ENCODE measurements at places on chromosomes 3 and 15.
A peak's percentile ranks its signal among the peaks of the same experiment; 100 is the strongest.

DNA sequence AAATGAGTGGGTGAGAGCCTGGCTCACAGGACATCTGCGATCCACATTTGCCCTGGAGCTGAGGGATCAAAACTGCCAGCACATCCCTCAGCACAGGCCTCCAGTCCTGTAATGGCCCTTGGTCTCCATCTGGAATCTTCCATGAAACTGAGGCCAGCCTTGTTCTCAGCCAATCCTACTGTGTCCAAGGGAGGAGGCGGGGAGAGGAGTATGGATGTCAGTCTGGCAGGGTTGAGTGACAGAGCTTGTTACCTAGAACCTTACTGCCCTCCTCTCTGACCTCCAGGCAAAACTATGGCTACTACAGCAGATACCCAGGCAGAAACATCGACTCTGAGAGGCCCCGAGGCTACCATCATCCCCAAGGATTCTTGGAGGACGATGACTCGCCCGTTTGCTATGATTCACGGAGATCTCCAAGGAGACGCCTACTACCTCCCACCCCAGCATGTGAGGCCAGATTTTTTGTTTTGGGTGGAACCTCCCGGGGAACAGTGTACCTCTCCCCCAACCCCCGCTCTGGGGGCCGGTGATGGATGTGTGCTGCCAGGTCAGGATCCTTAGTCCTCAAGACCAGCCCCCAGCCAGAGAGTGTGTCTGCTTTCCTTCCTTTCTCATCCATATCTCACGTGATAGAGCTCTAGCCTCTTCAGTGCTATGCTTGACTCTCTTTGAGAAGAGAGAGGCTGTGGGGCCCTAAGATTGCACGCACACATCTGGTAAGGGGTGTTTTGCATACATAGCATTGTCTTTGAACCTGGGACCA, 41.3 kb downstream of the CHDH start:
- DNase-seq, result peak; percentile 65

- DNase-seq, result no peak
Measured at GRCh38 chr3:139561255-139561817, 21.8 kb upstream of the RBP1 start.

DNA sequence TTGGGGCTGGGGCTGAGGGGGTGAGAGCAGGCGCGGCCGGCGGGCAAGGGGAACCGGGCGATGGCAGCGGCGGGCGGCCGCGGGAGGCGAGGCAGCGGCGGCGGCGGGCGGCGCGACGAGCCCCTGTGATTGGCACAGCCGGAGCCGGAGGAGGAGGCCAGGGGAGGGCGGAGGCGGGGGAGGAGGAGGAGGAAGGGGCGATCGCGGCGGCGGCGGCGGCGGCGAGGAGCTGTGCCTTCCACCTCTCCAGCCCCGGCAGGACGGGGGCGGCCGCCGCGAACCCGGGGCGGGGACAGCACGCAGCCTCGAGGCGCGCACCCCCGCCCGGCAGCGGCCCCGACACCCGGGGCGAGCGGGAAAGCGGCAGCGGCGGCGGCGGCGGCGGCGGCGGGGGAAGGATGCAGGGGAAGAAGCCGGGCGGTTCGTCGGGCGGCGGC, at the start of gene SLCO3A1:
TSS of gene SLCO3A1 (plus strand) at position 198 of the 437 bp plus-strand sequence.
- DNase-seq, result peak; percentile 90

GRCh38 chr3:30141927-30142326, 464.5 kb upstream of the TGFBR2 start:
- no peak for DNase-seq

DNA sequence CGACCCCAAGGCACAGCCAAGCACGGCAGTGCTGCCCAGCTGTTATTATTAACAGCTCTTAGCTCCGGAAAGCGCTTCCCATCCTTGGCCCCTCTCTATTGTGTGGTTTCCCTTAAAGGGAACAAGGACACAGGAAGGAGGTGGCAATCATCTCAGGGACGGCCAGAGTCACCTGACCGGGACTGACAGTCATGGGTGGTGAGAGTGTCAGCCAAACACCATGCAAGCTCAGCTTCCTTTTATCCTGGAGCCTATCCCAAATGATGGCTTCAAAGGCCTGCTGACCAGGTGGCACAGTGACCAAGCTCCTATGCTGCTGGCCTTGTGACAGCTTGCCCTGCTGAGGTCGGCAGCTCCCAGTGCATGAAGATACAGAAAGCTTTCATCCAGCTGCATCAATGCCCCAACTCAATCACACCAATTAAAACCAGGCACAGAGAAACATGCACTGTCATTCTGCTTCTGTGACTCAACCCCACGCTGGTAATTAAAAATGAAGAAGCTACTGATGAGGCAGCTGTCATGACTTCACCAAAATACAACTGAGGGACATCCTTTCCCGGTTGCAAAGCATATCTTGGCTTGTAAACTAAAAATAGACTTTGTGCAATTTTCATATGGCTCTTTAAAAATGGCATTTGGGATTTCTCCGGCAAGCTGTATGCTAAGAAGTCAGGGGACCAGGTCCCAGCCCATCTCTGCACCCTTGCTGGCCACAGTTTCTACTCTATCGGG, 34.0 kb downstream of the PCSK6 start:
- no peak for DNase-seq

DNA sequence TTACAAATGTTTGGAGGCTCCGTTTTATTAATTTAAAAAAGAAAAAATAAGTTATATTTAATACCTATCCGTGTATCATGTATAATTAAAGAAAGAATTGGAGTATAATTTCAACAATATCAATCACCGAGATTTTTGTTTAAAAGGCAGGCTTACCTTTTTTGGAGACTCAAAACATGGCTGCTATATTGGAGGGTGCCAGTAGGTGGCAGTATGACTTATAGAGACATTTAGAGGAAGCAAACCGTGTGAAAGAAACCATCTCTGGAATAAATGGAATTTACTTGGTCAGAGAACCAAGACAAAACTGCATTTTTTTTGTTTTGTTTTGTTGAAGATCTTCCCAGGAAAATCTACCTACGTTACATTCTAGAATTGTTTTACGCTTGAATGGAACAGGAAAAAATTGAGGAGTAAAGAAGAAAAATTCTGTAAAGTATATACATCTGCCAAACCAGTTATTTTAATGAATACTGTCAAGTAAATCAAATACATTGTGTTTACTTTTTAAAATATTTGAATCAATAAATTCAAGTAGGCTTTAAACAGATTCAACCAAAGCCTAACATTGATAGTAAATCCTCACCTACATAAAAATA, 802.6 kb upstream of the ALCAM start:
- peak; percentile 78 for DNase-seq

DNA sequence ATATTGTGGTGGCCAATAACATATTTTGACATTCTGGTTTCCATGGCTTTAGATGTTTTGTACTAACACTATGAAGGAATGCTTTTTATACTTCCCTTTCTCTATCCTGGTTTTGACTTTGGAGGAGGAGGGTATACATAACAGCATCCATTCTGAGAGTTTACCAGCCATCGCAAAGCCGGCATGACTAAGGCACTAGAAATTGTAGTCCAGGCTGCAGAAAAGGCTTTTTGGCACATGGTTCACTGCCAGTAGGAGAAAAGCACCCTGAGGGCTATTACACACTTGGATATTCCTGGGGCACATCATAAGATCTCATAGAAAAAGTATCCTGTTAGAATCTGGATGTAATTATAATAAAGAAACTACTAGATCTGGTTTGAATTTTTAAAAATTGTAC, 101.8 kb downstream of the STT3B start:
- no peak for DNase-seq

Data from ascending aorta (tissue), 2 donors.